CD4-positive, alpha-beta T cell treated with Interleukin-17A for 4 hours (primary cell): ENCODE measurements at places on chromosomes 3 and 15.

DNA sequence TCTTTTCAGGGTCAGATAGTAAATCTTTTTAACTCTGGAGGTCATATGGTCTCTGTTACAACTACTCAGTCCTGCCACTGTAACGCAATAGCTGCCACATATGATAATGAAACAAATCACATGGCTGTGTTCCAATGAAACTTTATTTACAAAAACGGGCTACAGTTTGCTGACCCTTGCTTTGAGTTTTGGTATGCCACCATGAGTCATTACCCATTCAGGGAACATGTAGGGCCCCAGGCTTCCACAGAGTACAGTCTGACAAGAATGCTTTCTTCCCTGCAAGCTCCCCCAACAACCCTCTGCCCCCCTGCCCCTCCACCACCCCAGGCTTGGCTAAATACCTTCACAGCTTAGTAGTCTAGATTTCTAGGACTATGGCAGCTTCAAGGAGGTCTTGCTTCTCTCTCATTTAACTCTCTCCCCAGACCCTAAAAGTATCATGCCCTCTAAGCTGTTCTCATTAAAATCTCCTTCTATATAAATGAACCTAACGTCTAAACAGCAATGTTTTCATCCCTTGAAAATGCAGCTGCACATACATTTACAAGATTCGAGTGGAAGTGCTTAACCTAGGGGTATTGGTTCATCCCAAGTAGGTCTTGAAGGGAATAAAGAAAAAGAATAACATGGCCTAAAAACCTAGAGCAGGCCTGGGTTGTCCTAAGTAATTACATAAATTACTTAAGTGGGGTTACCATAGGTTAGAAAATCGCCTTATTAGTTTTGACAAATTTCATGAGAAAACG, 117.8 kb upstream of the PRICKLE2 start:
- no peak for DNase-seq

DNA sequence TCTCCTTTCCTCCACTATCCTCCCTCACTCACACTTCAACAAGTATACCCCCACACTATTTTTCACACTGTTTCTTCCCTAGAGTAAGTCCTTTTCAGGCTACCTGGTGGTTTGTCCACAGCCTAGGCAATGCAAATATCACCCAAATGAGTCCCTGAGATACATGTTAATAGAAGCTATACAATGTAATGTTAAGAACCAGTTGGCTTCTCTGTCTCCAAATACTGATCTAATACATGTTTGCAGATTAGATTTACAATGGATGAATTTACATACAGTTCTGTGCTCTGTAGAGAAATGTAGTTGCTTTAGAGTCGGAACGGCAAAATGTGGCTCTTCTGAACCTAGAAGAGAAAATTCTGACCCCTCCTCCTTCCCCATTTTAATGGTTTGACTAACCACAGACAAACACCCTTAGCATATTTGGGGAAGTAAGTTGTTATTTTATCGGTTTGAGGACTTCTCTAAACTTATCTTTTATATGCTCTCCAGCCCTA, 63.6 kb upstream of the MBNL1 start:
- DNase-seq: no peak

DNA sequence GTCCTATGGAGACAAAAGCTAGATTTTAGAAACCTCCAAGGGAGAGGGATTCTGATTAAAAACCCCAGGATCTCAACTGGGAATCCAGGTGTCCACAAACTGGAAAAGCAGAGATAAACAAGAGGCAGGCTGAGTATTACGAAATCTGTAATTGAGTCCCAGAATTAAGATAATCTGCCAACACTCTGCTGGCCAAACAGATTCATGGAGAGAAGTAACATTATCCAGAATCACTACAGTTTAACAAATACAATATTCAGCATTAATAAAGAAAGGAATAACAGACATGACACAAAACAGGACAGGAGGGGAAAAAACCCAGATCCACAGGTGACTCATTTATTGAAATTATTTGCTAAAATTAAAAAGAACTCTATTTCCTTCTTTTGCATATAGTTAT, 227.2 kb upstream of the NANOGP8 start:
- DNase-seq: no peak

DNA sequence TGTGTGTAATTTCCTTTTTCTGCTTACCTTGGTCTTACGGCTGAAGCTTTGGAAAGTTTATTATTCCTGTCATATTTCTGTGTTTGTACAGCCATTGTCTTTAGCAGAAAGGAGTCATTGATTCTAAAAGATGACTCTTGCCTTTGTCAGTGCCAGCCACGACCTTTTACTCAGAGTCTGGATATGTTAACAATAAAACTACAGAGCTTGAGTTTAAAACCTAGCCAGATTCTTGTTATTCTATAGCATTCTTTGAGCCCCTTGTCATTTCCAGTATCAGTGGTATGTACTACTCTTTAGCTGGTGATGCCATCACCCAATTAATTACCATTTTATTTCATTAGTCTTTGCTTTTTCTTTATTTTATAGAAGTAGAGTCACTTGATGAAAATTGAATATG, 142.4 kb downstream of the TCF12 start:
- DNase-seq: no peak

DNA sequence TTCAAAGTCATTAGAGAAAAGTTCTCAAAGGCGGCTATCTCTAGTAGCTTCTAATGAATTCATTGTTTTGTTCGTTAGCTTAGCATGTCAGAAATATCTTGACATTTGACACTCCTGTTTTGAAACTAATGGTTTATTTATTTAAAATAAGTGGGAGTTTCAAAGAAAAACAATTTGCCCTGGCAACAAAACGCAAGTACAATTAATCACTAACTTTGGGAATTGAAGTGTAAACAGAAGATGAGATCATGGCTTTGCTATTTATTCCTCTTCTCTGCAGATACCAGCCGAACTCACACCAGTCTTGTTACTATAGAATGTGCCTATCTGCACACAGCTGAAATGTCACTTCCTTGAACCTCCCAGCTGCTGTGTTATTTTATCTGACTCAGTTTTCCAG, 27.5 kb downstream of the MASP1 start:
- no peak for DNase-seq
